ENCODE measurements at places on chromosomes 6 and 20.

DNA sequence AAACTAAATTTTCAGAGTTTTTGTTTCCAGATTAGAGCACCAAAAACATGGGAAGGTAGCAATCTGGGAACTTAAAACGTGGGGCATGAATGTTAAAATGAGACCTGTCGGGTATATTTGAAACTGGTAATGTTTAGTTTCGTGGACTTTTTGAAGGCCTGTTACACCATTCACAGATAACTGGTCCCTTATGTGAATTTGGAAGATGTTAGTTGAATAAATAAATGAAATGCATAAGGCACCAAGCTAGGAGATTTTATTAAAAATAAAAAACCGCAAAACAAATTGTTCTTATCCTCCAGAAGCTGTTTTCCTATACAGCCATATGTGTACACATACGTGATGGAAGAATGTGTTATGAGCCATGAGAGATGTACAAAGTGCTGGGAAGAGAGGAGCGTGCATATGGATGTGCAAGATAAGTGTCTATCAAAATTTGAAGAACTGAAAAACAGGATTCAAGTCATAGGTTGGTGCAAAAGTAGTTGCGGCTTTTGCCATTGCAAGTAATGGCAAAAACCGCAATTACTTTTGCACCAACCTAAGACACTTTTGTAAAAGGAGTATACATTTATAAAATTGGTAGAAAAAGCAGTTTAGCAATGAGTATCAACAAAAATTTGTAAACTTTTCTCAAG, 700 bp upstream of the MCUR1 start:
- DNase-seq, result peak; percentile 34

DNA sequence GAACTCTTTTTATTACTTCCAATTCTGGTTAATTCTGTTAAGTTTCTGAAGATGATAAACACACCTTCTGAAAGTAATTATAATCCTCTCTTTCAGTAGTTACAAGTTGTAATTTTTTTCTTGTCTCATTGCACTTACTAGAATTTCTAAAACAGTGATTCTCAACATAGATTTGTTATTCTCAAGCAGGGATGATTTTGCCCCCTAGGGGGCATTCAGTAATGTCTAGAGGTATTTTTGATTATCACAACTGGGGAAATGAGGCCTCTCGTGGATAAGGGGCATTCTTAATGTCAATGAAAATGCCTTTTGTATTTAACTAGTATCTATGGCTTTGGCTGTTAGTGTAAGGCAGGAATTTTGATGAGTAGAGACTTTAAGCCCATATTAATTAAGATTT, 39.4 kb upstream of the MAFB start:
- no peak for DNase-seq

DNA sequence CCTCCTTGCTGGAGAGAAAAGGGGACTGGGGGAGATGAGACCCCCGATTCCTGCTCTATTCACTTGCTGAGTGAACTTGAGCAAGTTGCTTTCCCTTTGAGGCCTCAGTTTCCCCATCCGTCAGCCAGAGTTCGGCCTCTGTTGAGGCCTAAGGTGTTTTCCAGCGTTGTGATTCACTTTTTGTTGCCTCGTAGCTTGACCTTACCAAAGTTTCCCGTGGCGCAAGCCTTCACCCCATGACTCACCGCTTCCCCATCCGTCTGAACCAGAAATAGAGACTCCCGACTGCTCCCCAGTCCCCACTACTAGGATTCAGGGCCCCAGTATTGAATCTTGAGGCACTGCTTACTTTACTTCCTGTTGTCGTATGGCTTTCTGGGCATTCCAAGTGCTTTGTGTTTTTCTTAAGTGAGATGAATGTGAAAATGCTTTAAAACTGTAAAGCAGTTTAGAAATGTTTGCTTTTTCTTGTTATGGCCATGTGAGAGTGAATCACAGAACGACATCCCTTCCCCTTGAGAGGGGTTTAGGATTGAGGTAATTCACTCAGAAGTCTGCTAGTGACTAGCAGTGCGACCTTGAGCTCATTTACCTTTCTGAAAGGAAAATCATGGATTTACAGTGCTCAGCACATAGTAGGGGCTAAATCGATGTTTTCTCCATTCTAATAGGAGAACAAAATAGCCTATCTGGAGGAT, 1.2 kb downstream of the CHMP4B start:
- DNase-seq, result no peak

DNA sequence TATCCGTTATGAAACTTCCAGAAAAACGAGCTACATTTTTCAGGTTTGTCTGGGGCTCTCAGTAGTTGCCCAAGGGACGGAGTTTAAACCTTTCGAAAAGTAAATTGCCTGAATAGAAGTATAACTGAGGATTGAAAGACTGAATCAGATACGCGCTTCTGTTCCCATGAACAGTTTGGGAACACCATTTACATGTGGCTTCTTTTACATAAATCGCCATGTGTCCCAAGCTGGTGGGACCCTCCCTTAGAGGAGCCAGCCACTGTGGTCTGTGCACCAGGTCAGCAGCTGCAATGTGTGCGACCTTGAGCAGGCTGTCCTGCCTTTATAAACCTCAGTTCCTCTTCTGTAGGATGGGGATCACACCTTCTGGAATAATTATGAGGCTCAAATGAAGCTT, 11.0 kb downstream of the ENTPD6 start:
- DNase-seq, result no peak

GRCh38 chr6:30508890-30509736, 19.8 kb downstream of the HLA-E start:
- no peak for DNase-seq

DNA sequence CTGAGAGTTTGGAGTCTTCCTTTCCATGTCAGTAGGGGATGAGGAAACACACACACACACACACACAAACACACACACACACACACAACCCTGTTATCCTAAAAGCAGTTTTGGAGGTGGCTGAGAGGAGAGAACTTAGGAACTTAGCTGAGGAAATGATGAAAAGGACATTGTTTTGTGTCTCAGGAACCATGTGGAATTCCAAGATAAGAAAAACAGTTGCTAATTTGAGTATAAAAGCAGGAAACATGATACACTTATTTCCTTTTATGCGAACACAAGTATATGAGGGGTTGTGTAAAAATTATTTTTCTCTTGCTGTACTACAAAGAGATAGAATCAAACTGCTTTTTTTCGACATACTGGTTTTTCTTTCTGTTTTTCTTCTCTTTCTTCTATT, at the start of gene MYCT1:
Gene MYCT1 (plus strand): TSS at position 264 of the 400 bp plus-strand sequence. CDS start 6 bp downstream, at position 270.
- peak; percentile 65 for DNase-seq

GRCh38 chr20:25000268-25000801, 7.8 kb upstream of the APMAP start:
- no peak for DNase-seq

DNA sequence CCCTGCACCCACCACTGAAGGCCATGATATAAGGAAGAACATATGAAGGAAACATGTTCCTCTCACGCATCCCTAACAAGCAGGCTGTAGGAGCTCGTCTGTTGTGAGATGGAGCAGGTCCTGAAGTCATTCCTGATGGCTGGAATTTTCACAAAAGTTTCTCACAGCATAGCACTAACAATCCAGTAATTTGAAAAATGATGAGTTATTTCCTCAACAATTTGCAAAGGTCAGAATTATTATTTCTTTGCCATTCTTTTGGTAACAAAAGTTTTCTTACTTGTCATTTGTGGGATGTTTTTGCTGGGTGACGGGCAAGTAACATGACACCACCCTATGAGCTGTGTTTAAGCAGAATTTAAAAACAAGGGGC, 27.6 kb upstream of the FRMD1 start:
- no peak for DNase-seq

GRCh38 chr20:64241061-64241460, 14.5 kb upstream of the PCMTD2 start:
- no peak for DNase-seq

DNA sequence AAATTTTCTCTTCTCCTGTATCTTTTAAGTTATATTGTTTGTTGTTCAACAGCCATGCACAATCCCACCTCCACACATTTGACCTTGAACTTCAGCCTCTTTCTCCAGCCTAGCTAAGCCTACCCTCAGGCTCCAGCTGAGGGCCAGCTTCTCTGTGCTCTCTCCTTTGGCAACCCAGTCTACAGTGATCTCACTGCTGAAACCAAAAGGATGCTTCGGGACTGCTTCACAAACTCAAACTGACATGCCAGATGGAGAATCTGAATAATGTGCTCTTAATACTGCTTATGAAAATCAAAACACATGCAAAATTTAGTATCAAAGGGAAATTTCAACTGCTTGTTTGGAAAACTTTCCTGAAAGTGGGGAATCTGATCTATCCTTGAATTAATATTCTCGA, 16.1 kb upstream of the RIN2 start:
- no peak for DNase-seq

- DNase-seq, result no peak
Measured at GRCh38 chr6:147709396-147710272, 201.1 kb downstream of the SAMD5 start.

- no peak for DNase-seq
Measured at GRCh38 chr6:39899554-39900295, 34.5 kb downstream of the MOCS1 start.

- no peak for DNase-seq
Measured at GRCh38 chr6:30169658-30170614, 6.6 kb downstream of the TRIM15 start.

DNA sequence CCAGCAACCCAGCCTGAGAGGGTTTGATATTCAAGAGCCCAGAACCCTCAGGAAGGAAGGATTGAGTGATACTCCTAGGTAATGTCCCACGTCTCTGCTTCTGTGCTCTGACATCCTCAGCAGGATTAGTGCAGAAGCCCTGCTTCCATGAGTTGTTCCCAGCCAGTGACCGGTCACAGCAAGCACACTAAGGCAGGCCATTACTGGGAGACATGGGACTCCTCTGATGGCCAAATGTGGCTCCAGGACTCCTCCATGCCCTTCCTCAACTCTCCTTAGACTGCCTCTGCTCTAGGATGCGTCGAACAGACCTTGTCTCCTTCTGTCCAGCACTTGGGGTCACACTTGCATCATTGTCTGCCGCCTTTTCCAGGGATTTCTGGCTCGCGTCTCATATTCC, 7.6 kb downstream of the HLA-A start:
- DNase-seq, result no peak

- DNase-seq, result no peak
Measured at GRCh38 chr6:48835421-48835958, 627.6 kb downstream of the MMUT start.

DNA sequence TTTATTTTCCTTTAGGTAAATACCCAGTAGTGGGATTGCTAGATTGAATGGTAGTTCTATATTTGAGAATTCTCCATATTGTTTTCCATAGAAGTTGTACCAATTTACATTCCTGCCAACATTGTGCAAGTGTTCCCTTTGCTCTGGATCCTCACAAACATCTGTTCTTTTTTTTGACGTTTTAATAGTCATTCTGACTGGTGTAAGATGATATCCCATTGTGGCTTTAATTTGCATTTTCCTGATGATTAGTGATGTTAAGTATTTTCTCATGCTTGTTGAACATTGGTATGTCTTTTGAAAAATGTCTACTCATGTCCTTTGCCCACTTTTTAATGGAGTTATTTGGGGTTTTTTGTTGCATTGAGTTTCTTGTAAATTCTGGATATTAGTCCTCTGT, 85.6 kb downstream of the UBE3D start:
- DNase-seq, result no peak

GRCh38 chr6:1801401-1801800, 191.7 kb downstream of the FOXC1 start:
- no peak for DNase-seq

DNA sequence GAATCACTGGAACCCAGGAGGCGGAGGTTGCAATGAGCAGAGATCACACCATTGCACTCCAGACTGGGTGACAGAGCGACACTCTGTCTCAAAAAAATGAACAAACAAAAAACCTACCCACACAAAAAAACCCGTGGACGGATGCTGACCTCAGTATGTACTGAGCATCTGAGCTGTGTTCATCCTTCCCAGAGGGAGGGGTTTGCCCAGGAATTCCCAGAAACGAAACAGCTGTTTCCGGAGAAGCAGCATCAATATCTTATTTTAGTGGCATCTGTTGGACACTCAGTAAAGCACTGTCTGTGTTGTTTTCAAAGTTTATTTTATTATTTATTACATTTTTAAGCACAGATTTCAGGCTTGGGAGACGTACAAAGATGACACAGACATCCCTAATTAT, 18.7 kb downstream of the NANP start:
- no peak for DNase-seq

GRCh38 chr20:19430641-19431315, 218.3 kb downstream of the SLC24A3 start:
- no peak for DNase-seq

DNA sequence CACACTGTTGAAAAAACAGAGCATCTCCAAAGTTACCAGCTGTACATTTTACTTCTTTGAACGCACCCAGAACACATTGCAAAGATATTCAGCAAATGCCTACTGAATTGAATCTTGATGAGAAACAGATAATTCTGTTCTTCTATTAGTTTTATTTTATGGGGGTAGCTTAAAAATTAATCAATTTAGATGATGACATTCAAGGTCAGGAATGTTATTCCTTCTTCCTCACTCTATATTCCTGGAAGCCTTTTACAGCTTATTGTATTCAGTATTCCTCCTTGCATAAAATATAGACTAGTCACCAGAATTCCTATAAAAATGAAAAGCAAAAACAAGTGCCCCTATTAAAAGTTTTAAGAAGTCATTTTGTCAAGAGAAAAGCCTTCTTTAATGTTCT, 21.4 kb upstream of the GMDS start:
- DNase-seq, result no peak

- DNase-seq, result no peak
Measured at GRCh38 chr20:17887331-17888030, 81.1 kb downstream of the SNX5 start.

DNA sequence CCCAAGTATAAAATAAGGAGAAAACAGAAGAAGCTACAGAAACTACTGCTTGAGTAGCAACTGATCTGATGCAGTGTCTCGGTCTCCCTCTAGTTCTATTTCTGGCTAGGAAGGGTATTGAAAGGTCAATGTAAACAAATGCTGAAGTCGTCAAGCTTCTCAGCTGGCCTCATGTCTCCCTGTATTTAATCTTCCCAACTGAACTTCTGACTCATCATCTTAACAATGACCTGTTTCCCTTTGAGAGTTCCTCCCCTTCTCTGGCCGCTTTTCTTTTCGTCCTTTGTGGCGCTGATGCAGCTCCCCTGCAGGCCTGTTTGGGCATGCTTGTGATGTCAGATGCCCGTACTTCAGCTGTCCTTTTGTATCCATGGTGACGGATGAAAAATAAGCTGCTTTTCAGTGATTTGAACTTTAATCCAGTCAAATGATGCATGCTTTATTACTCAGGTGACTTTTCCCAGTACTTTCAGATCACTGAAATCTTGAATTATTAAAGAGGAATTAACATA, 7.8 kb upstream of the LCA5 start:
- peak; percentile 49 for DNase-seq

GRCh38 chr6:2646346-2646745, 104.4 kb downstream of the MYLK4 start:
- no peak for DNase-seq

DNA sequence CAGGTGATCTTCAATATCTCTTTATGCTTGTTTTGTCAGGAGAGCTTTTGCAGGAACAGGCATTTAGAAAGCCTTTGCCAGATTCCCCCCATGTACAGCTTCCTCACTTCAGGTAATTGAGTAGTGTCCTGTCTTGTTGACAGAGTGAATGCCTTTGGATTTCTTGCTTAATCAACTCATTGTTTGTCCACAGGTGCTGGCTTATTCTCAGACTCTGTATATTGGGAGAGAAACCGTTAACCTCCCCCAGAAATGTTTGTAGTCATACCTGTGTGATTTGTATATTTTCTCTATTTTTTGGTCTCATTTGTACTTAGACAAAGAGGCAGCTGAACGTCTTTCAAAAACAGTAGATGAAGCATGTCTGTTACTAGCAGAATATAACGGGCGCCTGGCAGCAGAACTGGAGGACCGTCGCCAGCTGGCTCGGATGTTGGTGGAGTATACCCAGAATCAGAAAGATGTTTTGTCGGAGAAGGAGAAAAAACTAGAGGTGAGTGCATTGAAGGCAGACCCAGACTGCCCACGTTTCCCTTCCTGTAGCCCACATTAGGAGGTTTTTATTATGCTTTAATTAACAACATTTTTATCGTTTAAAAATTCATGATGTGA, 32.3 kb downstream of the RPRD1B start:
- no peak for DNase-seq

Measured in CMK (cell line).